NCI-H187 (cell line): ENCODE measurements at places on chromosomes 16 and 17.

GRCh38 chr17:72411124-72411563, 290.3 kb downstream of the SOX9 start:
- no peak for DNase-seq

DNA sequence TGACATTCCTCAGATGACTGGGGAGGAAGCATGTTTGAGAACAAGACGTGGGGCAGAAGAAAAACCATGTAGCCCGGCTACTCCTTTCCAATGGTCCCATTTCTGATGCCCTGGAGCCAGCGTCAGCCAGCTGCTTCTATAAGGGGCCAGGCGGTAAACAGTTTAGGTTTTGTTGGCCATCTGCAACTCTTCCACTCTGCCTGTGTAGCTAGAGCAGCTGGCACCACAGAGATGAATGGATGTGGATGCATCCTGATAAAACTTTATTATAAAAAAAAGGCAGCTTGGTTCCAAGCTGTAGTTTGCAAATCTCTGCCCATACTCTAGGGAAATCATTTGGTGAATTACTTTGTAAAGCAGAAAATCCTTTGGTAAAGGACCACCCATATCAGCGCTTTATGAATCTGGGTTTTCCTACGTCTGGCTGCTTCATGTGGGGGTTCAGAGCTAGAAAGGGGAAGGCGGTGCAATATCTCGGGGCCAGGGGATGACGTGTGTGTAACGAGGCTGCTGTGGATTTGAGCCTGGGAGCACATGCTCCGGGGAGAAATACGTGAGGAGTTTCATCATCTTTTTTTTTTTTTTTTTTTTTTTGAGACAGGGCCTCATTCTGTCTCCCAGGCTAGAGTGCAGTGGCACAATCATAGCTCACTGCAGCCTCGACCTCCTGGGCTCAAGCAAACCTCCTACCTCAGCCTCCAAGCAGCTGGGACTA, 3.4 kb upstream of the SRL start:
- no peak for DNase-seq

DNA sequence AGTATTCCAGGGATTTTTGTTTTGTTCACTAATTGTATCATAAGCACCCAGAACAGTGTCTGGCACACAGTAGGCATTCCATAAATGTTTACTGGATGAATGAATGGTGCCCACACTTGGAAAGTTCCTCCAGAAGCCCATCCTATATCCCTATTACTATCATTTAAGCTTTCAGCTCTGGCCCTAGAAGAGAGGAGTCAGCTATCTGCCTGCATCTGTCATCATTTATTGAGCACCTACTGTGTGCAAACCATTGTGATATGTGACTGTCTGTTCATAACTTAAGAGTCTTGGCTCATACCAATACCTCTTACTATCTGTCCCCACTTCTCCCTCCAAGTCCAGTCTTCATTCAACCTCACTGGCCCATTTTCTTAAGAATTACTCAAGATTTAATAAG, 20.1 kb upstream of the SP6 start:
- no peak for DNase-seq

GRCh38 chr17:15197229-15197628, 67.9 kb downstream of the PMP22 start:
- DNase-seq, result no peak

DNA sequence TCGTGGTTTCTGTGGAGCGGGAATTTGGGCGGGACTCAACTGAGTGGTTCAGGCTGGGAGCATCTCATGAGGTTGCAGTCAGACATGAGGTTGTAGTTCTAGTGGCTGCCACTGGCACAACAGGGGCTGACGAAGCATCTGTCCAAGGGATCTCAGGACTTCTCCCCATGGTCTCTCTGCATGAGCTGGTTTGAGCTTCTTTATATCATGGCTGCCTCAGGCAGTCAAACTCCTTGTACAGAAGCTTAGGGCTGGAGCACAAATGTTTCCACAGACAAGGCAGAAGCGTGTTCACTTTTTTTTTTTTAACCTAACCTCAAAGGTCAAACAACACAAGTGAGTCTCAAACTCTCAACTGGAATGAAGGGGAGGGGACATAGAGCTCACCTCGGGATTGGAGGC, 243.3 kb downstream of the MSI2 start:
- no peak for DNase-seq

GRCh38 chr16:30342751-30343490, 12.2 kb downstream of the CD2BP2 start:
- DNase-seq, result no peak

DNA sequence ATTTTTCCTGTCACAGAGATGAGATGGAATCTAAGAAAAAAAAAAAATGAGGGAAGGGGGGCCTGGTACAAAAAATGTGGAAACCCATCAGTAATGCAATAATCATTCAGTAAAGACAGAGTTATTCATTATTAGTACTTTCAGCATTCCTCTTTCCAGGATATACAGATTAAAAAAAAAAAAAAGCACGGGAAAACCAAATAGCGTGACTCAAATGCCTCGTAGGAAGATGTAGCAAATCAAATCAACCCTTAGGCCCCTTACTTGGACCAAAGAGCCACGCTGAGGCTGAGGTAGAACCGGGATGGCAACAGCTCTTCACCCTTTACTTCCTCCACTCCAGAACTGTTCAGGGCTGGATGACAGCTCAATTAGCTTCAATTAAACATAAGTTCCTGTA, 52.5 kb downstream of the SMG6 start:
- no peak for DNase-seq

DNA sequence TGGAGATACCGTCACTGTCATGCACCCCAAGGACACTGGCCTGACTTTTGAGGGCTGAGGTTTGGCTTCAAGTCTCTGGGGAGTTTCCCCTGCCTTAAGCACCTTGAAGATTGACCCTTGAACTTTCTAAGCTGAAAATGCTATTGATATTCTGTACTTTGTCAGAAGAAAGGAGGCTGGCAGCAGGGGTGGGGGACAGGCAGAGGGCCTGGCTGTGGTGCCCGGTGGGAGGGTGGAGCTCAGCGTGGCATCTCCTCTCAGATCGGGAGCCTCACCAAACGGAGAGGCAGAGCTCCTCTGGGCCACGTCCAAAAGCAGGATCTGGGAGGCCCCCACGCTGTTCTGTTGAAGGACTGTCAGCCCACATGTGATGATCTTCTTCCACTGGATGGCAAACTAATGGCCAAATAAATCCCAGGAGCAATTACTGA, 305.2 kb upstream of the IRX3 start:
- no peak for DNase-seq

- DNase-seq, result no peak
Measured at GRCh38 chr16:83116274-83116892, 489.6 kb downstream of the CDH13 start.

DNA sequence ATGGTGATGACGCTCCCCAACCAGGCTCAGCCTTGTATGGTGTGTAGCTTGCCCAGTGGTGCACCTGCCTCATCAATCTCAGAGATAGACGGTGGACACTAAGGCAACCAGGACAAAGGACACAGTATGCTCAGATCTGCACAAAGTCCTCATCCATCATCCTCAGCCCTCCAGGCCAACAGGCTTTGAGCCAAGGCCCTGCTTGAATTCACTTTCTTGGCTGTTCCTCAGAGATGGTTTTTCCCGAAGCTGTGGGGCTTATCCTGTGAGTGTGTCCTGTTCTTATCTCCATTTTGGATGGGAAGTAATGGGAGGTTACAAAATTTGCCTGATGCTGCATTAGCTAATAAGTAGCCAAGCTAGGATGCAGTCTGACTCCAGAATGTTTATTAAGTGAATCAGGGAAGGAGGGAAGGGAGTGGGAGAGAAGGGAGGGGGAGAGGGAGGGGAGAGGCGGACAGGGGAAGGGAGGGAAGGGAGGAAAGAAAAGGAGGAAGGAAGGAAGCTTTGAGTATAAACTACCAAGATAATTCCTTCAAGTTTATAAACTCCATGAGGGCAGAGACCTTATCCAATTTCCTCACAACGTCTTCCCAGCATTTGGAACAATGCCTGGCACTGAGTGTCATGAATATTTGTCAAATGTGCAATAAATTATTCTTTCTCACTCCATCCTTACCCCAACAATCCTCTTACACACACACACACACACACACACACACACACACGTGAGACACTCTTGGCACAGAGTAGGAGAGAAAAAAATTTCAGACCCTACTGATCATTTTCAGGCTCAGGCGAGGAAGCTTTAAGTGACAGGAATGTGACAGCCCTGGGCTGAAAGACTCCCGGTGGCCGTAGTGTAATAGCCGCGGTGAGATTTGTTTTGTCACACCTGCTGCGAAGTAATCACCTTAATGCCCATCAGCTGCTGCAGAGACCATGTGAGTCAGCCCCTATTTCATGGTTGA, 84.3 kb downstream of the BMERB1 start:
- no peak for DNase-seq

DNA sequence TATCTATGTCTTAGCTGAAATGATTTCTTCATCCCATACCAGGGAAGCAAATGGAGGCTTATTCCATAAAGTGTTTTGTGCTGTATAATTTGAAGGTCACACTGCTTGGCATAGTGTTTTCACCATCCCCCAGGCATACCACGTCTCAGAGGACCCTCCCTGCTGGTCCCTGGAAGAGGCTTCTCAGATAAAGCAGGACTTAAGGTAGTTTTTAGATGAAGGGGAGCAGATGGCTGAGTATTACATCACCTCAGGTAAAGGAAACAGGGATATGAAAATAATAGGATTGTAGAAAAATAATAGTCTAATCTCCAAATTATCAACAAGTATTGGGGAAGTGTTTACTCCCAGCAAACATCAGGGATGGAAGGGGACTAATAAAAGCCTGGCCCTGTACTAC, 7.3 kb upstream of the SMG1 start:
- no peak for DNase-seq

- no peak for DNase-seq
Measured at GRCh38 chr17:58960068-58960467, 146.6 kb downstream of the TRIM37 start.

- no peak for DNase-seq
Measured at GRCh38 chr17:10357768-10358167, 15.0 kb downstream of the MYH13 start.

GRCh38 chr17:28230011-28230410, 89.0 kb upstream of the TMEM97 start:
- DNase-seq, result no peak

DNA sequence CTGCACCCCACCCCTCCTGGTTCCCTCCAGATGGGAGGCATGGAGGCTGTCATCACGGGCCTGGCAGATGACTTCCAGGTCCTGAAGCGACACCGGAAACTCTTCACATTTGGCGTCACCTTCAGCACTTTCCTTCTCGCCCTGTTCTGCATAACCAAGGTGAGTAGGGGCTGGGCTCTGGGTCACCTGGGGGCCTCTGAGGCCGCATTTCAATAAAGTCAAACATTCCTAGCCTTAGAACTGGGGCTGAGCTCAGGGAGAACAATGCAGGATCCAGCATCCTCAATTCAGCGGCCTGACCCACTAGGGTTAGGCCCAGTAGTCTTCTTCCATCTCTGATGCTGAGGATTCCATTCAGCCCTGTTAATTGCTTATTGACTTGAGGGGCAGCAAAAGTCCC, 42.1 kb downstream of the SLC6A2 start:
- DNase-seq, result no peak

DNA sequence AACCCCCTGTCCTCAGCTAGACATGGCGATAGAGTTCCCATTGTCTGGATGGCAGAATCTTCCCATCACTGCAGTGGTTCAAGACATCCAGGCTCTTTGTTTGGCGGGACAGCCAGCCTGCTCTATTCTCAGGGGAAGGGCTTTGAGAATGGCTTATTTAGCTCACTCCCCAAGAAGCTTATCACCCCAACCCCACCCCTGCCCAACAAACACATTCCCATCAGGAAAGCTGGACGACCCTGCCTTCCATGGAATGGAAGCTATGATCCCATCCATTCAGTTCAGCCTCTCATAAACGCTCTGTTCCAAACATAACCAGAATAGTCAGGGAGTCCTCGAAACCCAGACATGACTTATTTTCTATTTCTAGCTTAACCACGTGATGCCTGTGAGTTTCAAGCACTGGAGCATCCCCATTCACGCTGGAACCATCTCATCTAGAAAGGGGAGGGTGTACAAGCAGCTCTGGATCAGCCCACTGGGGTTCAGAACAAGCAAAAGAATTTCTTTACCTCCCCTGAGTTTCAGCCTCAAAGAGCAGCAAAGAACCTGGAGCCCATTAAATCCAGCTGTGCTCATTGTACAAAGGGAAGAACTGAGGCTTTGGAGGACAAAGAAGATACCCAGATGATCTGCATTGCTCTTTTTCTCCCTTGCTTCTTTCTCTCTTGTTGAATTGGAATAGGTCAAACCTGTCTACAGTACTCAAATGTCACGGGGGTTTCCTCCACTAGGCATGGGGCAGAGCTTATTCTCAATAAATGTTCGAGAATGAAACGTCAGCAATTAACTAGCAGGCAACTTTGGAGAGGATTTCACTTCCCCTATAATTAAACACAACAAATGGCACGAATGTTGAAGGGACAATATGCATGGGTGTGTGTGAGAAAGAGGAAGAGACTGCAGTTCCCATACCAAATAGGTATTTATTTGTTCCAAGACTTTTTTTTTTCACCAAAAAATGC, 93.1 kb downstream of the XYLT1 start:
- DNase-seq, result no peak

DNA sequence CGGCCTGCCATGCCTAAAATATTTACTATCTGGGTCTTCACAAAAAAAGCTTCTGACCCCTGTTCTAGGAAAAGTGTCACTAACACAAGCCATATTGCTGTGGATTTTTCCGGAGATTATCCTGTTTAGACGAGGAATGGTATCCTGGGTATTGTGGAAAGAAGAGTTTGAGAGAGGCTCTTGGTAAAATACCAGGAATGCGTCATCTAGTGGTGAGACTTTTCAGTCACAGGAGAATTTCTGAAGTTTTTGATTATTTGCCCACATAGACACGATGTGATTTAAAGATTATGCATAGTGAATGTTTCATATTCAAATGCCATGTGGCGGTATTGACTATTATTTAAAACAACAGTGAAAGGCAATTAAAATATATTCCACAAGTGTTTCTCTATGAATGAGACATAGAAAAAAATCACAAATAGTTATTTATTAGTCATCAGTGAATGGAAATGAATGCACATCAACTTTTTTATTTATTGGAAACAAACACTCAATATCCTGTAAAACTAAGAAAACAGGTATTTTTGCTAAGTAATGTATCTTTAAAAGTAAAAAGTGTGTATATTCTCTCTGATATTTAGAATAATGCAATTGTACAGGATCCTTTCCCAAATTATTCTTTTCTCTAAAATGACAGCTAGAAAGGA, 7.8 kb downstream of the KRT28 start:
- DNase-seq, result no peak
